CD4-positive, alpha-beta T cell treated with Interleukin-17A for 4 hours (primary cell): ENCODE measurements at places on chromosomes 1 and 21.

GRCh38 chr1:23249787-23250454 lies 32.6 kb upstream of the HTR1D start:
- DNase-seq: no peak

DNA sequence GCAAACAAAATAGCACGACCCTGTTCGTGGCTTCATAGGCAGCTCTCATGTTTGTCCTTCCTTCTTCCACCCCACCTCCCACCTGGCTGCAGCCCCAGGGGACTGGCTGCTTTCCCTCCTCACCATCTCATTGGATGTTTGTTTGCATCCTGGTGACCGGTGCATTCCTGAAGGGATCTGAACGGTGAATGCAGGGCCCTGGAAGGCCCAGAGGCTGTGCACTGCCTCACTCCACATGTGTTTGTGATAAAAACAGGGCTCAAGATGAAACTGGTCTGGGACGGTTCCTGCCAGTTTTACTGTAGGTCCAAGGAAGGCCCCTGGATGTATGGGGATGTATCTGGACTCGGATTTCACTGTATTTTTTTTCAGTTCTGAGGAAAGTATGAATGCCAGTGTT lies 42.8 kb downstream of the CNN3 start:
- DNase-seq: no peak

- DNase-seq: no peak
Measured at GRCh38 chr1:226981386-226981817, 41.3 kb downstream of the COQ8A start.

GRCh38 chr1:156577550-156577949 lies 2.0 kb upstream of the TTC24 start:
- DNase-seq: no peak

DNA sequence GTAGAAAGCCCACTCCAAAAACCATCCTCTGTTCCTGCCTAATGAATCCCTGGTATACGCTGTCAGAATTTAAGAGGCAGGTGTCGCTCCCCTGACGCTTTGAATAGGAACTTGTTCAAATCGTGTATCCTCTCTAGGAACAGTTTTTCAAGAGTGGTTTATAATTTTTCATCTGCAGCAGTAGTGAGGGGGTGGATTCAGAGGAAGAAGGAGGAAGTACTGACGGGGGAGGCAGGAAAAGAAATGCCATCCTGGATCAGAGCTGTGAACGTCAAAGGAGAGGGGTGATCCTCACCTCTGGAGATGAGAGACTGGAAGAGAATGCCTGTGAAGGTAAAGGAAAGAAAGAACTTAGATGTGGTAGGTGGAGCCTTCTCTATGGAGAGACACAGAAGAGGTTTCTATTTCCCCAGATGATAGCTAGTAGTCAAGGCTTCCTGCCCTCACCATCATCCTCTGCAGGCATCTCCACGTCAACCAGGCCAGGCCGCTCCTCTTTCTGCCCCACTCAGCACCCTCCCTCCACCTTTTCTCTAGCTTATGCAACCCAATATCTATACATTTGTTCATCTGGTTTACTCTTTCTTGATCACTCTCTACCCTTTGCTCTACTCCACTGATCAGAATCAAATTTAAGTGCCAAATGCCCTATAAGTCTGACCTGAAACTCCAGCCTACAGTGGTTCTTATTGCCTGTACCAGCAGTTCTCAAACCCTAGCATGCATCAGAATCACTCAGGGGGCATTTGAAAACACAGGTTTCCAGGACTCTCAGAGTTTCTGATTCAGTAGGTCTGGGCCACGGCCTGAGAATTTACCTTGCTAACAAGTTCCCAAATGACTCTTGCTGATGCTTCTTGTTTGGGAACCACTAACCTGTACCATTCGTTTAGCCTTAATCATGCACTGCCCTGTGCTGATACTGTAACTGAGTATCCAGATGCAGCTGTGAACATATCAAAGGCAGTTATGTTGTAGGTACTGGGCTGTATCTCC lies 13.1 kb upstream of the BCL9 start:
- peak; percentile 48 for DNase-seq

DNA sequence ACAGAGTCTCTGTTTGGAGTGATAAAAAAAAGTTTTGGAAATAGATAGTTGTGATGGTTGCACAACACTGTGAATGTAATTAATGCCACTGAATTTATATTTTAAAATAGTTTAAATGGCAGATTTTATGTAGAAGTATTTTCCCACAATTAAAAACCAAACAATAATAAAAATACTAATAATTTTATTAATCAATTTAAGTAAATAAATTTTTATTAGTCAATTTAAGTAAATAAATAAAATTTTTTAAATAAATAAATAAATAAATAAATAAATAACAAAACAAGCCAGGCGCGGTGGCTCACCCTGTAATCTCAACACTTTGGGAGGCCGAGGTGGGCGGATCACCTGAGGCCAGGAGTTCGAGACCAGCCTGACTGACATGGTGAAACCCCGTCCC lies 4.9 kb upstream of the KDF1 start:
- no peak for DNase-seq

GRCh38 chr1:55363268-55363667 lies 148.1 kb upstream of the USP24 start:
- DNase-seq: no peak
